Activated naive CD8-positive, alpha-beta T cell treated with anti-CD3 and anti-CD28 coated beads, Interleukin-2, amount 10 ng/mL, durations not matched to agents 7 days and 5 days (primary cell): ENCODE measurements at places on chromosomes 1 and 21. TPM values are rescaled to one million over a fixed set of nuclear protein-coding genes. Genes with fewer than 3 reads are reported as not detected.
A peak's percentile ranks its signal among the peaks of the same experiment; 100 is the strongest.

DNA sequence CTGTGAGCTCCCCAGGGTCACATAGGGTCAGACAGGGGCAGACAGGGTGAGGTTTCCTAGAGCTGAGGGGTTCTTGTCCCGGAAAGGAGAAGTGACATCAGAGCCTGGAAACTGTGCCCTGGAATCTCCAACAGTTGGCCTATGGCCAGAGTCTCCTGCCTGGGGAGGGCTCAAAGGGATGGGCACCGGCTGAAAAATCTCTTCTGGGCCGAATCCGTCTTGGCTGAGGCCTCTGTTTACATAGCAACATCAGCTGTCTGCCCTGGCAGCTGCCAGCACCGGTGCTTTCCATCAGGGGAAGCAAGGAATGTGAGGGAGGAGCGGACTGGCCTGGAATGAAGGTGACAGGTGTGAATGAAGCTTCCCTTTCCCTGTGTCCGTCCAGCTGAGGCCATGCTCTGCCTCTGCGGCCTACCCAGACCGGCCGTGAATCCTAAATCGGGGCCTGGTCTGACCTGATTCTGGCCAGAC is 30.7 kb downstream of the VASH2 start:
- DNase-seq, result no peak
- no peaks in the 10 kb centered on the region for H3K27me3 ChIP-seq
- H3K36me3 ChIP-seq, result no peaks in the 10 kb centered on the region
- H3K4me3 ChIP-seq, result no peak overlapping the region
- no peak overlapping the region for H3K27ac ChIP-seq

DNA sequence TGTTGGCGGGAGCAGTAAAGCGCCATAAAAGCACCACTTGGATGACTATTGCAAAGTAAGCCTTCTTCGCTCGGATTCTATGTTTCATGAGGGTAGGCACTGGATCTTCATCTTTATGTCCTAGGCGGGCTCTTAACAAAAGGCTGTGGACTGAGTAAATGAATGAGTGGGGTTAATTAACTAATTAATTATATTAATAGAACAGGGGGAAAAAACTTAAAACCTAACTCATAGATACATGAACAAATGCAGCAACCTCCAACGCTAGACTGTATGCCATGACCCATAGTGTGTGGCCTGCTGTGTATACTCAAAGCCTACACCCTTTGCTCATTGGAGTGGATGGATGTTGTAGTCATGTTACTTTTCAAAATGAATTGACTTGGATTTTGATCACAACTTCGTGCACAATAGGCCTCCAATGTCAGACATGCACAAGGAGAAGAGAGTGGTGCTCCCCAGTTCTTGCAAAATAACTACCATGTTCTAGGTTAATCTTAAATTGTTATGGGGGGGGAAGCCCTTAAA is 417 bp upstream of the GFI1 start:
- H3K4me1 ChIP-seq, result peaks cover 27% of the 10 kb centered on the region
- no peaks in the 10 kb centered on the region for H3K27me3 ChIP-seq
- H3K36me3 ChIP-seq, result peaks cover 11% of the 10 kb centered on the region
- H3K4me3 ChIP-seq, result peak overlapping the region; percentile 99
- H3K27ac ChIP-seq, result peak overlapping the region; percentile 87
- DNase-seq, result no peak

GRCh38 chr1:17574516-17574915 is 35.0 kb downstream of the ARHGEF10L start:
- H3K36me3 ChIP-seq, result no peaks in the 10 kb centered on the region
- no peak overlapping the region for H3K4me3 ChIP-seq
- H3K4me1 ChIP-seq, result no peaks in the 10 kb centered on the region
- DNase-seq, result no peak
- no peaks in the 10 kb centered on the region for H3K27me3 ChIP-seq
- H3K27ac ChIP-seq, result no peak overlapping the region

Gene MAP3K7CL
- 10.2 TPM for total RNA-seq

- H3K4me1 ChIP-seq, result peaks cover 32% of the 10 kb centered on the region
- no peaks in the 10 kb centered on the region for H3K36me3 ChIP-seq
- no peaks in the 10 kb centered on the region for H3K27me3 ChIP-seq
- no peak overlapping the region for H3K27ac ChIP-seq
These were observed 5.5 kb downstream of the CTNNBIP1 start for GRCh38 chr1:9904596-9904995.

Gene C1orf210
- not detected for total RNA-seq

DNA sequence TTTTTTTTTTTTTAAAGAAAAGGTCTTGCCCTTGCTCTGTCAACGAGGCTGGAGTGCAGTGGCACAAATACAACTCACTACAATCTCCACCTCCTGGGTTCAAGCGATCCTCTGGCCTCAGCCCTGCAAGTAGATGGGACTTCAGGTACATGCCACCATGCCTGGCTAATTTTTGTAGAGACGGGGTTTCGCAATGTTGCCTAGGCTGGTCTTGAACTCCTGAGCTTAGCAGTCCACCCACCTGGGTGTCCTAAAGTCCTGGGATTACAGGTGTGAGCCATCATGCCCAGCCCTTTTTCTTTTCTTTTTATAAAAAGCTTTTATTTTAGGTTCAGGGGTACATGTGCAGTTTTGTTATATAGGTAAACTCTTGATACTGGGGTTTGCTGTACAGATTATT is 47.2 kb downstream of the TLR5 start:
- H3K27ac ChIP-seq, result no peak overlapping the region
- peaks cover 2% of the 10 kb centered on the region for H3K27me3 ChIP-seq
- H3K4me1 ChIP-seq, result no peaks in the 10 kb centered on the region
